ENCODE measurements at places on chromosomes 5 and 9.

DNA sequence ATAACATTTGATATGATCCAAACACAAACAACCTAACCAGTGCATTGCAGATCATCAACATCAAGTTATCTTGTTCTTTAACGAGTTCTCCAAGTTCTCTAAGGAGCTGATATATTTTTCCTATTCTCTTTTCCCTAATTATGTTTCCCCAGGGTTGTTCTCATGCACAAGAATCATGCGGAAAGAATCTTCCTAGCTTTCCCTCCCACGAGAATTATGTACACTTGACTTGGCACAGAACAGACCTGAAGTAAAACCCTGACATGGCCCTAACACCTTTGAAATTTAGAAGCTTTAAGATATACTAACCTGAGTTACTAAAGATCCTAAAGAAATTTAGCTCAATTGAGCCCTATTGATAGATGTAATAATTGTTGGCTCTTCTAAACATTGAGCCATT is 110.7 kb upstream of the FST start:
- no peak for DNase-seq

- DNase-seq = no peak
Measured at GRCh38 chr5:106957336-106957735, 713.4 kb downstream of the EFNA5 start.

- no peak for DNase-seq
Measured at GRCh38 chr9:135615666-135616618, 23.4 kb downstream of the GLT6D1 start.

GRCh38 chr9:118059484-118060278 is 355.5 kb downstream of the TLR4 start:
- DNase-seq = no peak

DNA sequence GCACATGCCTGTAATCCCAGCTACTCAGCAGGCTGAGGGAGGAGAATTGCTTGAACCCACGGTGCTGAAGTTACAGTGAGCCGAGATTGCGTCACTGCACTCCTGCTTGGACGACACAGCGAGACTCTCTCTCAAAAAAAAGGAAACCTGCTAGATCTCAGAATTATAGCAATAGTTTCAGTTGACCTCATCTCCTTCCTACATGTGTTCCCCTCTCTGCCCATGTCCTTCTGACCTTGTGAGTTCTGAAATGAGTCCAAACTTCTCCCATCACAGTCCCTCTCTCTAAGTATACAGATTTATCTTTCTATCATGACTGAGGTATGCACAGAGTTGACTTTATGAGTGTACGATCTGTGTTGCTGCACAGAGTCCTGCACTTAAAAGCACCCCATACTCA is 44.6 kb upstream of the SHOC1 start:
- DNase-seq = no peak

DNA sequence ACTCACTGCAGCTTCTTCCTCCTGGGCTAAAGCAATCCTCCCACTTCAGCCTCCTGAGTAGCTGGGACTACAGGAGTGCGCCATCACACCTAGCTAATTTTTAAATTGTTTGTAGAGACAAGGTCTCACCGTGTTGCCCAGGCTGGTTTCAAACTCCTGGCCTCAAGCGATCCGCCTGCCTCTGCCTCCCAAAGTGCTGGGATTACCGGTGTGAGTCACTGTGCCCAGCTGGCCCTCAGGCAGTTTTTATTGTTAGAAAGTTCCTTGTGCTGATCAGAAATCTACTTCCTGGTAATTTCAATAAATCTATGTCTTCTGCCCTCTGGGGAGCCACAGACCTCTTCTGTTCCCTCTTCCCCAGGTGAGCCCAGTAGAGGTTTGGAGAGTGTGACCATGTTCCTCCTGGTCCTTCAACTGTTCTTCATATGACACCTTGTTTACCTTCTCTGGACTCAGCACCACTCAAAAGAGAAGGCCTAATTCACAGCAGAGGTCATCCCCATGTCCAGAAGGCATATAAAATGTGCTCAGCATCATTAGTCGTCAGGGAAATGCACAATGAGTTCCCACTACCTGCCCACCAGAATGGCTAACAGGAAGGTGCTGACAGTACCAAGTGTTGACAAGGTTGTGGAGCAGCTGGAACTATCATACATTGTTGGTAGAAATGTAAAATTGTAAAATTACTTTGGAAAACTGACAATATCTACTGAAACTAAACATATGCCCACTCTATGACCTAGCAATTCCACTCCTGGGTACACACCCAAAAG is 10.4 kb downstream of the TMOD1 start:
- no peak for DNase-seq

GRCh38 chr5:136054142-136055019 is 25.6 kb downstream of the TGFBI start:
- no peak for DNase-seq

DNA sequence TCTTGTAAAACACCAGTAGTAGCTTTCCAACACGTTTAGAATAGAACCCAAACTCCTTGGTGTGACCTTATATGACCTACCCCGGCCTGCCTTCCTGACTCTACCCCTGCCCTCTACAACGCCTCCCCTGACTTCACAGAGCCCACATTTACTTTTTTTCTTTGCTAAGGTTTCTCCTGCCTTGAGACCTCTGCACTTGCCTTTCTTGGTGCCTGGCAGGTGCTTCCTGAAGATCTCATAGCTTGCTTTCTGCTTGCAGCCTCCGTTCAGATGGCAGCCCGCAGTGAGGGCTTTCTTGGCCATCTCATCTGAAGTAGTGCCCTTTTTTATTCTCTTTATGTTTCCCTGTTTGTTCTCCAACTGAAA is 24.3 kb downstream of the NUP214 start:
- no peak for DNase-seq

DNA sequence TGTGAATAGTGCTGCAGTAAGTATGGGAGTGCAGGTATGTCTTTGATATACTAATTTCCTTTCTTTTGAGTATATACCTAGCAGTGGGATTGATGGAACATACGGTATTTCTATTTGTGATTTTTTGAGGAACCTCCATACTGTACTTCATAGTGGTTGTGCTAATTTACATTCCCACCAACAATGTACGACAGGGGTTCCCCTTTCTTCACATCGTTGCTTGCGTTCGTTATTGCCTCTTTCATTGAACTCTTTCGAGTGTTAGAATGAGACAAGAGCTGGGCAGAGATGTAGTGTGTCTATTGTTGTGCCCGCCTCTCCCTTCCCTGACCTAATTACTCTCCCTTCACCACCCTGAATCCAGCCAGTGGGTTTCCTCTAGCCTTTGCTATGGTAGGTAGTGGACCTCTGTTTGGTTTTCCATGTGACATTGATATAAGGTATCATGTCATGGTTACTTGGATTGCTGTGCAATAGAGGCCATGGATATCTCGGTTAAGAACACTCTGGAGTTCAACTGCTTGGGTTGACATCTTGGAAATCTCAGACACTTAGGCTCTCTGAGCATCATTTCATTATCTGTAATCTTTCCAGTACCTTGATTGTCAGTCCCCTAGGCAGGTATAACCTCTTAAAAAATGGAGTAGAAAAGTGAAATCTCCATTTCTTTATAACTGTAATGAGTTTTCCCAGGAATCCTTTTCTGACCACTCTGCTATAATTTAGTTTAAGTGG is 19.5 kb downstream of the AOPEP start:
- DNase-seq = no peak

DNA sequence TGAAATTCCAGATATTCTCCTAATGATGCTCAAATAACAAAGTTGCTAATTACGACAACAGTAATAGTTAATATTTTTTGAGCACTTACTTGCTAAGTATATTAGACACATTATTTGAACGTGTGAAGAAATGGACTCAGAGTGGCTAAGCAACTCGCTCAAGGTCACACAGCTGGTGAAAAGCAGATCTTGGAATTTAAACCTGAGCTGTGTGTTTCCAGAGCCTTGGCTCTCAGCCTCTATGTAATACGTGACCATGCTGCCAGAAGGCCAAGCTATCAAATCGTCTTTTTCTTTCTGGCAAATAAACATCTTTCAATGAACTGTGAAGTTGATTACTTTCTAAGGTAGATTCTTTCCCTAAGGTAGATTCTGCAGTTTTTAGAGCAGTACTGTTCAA is 61.6 kb downstream of the KCTD16 start:
- DNase-seq = no peak

GRCh38 chr5:140362875-140363630 is 3.1 kb downstream of the SLC4A9 start:
- DNase-seq = no peak

GRCh38 chr5:126062398-126063221 is 360.6 kb upstream of the GRAMD2B start:
- no peak for DNase-seq

DNA sequence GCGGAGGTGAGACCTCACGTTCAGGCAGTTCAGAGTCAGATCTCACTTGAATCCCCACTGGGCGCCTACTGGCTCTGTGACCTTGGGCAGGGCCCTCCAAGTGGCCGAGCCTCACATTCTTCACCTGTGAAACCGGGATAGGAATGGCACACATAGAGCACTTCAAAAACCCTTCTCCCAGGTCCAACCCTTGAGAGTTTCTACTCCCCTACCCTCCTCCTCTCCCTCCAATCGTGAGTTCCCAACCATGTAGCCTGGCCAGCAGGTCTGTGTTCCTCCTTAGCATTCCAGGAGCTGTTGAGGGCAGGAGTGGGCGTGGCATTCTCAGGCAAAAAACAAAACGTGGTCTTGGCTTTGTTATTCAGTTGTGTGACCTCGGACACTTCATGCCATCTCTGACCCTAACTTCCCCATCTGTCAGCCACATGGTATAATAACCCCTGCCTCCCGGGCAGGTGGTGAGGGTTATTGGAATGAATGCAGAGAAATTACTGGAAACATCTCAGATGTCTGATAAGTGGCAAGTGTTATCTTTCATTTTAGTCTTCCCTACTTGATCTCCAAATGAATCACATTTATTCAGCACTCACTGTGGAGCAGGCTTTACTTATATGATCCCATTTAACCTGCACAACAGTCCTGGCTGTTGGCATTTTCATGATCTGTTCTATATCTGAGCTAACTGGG is 112.8 kb upstream of the BOD1 start:
- no peak for DNase-seq

GRCh38 chr5:180206993-180207392 is 2.0 kb downstream of the RASGEF1C start:
- no peak for DNase-seq

- no peak for DNase-seq
Measured at GRCh38 chr9:27157736-27158135, 48.7 kb downstream of the TEK start.

- no peak for DNase-seq
Measured at GRCh38 chr9:69975681-69976080, 68.0 kb upstream of the MAMDC2 start.

- DNase-seq = peak; percentile 76
Measured at GRCh38 chr9:75087824-75088645, at the start of the genes NMRK1 and OSTF1. NMRK1 (minus strand) TSS chr9:75088155; CDS start chr9:75083115, 5,040 bp downstream. OSTF1 (plus strand) TSS chr9:75088514; CDS start chr9:75088693, 179 bp downstream.

DNA sequence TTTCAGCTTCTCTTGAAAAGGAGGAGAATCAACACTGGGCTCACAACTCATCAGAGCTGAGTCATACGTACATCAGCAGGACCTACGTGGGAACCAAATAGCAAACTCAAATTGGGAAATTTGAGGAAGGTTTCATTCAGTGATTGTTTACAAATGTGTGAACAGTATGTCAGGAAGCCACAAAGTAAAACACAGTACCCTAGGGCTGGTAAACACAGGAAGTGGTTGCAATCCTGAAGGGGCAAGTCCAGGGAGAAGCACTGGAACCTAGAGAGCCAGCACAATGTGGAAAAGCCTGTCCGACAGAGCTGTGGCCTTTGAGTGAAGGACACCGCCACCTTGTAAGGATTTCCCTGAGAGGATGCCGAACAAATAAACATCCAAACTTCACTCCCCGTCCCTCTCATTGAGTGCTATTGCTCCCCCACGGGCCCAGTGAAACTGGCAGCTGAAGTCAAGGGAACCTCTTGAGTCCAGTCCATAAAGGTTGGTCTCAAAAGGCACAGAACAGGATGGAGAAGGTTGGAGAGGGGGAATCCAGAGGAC is 26.7 kb upstream of the RICTOR start:
- no peak for DNase-seq

DNA sequence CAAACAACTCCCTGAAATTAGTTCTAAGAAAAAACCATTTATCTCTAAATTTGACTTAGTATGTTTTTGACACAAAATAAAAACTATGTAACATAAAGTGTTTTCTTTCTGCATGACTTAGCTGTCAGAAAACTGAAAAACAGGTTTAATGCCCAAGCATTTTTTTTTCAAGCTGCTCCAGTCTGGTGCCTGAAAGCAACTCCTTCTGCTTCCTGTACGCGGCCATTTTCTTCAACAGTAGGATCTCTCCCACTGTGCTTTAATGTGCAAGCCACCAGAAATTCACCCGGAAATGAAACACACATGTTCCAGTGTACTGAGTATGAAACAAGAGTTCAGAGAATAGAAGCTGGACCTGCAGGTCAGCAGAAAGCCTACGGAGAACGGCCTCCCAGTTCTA is 161.2 kb downstream of the MED27 start:
- DNase-seq = no peak

DNA sequence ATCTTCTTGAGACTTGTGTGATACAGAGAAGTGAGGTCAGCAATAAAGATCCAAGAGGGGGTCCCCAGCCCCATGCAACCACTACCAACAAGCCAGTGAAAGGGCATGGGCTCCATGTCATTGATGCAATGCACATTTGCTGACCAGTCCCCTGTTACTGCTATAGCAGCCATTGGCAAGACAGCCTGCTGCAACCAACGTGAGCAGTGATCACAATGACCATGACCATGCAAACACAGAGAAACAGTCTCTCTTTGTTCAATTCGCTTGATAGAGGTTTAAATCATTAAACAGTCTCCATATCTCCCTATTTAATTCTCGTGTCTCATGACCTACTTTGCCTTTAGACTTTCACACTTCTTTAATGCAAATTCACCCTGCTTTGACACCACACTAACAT is 30.0 kb upstream of the FOXB2 start:
- no peak for DNase-seq

DNA sequence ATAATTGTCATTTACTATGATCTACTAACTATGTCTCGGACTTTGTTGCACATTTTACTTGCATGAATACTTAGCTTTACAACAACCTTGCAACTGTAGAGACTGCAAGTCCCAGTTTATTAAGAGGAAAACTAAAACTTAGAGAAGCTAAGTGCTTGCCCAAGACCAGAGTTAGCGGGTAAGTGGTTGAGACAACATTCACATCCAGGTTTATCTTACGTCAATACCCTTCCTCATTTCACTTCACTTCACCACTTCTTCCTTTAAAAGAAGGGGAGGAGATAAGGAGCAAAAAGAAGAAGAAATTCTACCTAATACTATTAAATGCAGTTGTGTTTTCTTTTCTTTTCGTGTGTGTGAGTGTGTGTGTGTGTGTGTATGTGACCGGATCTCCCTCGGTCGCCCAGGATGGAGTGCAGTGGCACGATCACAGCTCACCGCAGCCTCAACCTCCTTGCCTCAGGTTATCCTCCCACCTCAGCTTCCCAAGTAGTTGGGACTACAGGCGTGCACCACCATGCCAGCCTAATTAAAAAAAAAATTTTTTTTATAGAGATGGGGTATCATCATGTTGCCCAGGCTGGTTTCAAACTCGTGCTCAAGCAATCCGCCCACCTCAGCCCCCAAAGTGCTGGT is 37.4 kb downstream of the MEGF9 start:
- DNase-seq = no peak

DNA sequence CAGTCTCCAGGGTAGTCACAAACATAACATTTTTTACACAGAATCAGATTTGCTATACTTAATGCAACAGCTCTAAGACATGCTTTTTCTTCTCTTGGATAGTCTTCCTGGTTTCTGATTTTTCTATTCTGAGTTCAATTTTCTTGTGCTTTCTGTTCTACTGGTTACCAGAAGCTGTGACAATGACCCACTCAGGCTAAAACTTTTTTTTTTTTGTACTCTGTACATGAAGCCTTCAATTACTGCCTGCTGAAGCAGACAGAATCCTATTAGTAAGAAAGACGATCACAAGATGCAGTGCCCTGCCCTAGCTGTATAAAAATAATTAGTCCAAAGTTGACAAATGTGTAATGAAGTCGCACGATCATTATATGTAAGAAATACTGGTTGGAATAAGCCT is 231.1 kb upstream of the TBCA start:
- no peak for DNase-seq
